Stimulated activated CD4-positive, alpha-beta T cell treated with anti-CD3 and anti-CD28 coated beads, Interleukin-1b, Interleukin-23, amount 100 ng/mL, for 1 hour (primary cell): ENCODE measurements at places on chromosomes 3 and 15.

GRCh38 chr15:76360416-76360815 lies 23.8 kb downstream of the ISL2 start:
- no peak for DNase-seq

DNA sequence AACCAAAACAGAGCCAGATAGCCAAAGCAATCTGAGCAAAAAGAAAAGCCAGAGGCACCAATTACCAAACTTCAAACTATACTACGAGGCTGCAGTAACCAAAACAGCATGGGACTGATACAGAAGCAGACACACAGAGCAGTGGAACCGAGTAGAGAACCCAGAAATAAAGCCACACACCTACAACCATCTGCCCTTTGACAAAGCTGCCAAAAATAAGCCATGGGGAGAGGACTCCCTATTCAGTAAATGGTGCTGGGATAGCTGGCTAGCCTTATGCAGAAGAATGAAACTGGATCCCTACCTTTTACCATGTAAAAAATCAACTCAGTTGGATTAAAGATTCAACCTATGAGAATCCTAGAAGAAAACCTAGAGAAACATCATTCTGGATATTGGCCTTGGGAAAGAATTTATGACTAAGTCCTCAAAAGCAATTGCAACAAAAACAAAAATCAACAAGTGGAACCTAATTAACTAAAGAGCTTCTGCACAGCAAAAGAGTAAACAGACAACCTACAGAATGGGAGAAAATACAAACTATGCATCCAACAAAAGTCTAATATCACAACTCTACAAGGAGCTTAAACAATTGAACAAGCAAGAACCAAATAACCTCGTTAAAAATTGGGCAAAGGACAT lies 95.1 kb downstream of the APBA2 start:
- DNase-seq: no peak

GRCh38 chr3:58022490-58022889 lies 14.3 kb downstream of the FLNB start:
- no peak for DNase-seq

GRCh38 chr15:30969724-30970123 lies 21.7 kb downstream of the MTMR10 start:
- DNase-seq: no peak

- DNase-seq: no peak
These were observed 19.5 kb upstream of the C3orf70 start for GRCh38 chr3:185172086-185173049.

- no peak for DNase-seq
These were observed 289.1 kb downstream of the GAP43 start for GRCh38 chr3:115912372-115912771.

DNA sequence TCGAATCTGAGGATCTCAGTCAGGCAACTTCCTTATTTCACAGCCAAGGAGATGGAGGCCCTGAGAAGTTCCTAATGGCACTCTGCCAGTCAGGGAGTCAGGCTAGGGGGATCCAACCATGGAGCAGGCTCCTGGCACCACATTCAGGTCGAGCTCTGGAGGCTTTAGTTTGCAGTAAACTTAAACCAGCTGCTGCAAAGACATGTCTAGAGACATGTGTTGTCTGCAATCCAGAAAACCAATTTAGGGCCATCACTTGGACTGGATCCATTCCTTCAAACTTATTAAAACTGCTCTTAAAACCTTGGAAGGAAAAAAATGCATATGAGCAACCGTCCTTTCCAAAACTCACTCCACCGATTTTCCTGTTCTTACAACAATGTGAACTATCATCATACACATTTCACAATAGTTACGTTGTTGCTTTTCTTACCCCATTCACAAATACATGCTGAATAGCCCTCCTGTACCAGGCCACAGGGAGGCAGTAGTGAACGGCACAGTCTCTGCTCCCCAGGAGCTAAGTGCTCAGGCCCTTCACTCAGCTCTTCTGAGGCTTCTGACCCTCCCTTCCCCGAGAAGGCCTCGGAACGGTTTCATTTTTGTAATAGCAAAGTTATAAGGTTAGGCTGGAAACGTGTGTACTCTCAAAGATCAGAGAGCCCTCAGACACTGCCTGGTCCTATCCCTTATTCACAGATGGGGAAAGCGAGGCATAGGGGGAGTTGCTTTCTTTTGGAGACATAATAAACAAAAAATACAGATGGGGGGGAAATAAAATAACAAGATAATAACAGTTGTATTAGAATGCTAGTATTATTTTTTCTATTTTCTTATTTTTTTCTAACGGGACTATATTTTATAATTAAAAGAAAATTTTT lies 20.1 kb downstream of the RFT1 start:
- no peak for DNase-seq

- no peak for DNase-seq
These were observed 28.8 kb upstream of the SYNM start for GRCh38 chr15:99076109-99076508.

DNA sequence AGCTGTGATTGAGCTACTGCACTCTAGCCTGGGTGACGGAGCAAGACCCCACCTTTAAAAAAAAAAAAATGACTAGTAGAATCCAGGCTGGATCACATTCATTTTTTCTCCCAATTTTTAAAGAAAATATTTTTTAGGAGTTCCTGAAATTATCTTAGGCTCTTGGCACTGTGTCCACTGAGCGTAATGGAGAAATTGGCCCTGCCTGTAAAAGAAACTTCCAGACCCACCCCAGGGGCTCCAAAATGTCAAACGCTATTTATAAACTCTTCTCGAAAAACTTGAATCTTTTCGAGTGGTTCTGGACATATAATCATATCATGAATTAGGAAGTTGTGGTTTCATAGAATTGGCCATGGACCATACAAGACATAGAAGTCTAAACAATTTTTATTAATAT lies 300.2 kb upstream of the RGMA start:
- no peak for DNase-seq

DNA sequence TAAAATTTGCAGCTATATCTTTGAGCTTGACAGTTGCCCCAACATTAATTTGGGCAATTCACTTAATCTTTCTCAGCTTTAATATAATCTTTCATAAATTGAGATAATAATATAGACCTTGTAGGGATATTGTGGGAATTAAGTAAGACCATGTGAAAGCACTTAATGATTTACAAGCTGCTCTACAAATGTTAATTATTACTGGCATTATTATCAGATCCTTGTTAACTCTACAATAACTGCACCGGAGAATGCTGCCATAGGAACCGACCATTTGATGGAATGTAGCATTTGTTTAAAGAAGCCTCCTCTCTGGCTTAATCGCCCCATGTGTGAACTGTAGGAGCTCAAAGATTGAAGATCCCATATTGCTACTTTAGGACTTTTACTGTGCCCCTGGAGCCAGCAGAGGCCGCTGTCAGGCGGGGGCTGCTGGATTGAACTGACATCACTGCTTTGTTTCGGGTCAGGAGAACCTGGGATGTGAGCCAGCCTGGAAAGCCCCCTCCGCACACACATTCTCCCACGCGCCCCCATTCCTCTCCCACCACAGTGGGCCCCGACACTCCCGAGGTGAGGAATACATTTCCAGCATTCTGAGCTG lies 154.2 kb upstream of the TNIK start:
- no peak for DNase-seq

DNA sequence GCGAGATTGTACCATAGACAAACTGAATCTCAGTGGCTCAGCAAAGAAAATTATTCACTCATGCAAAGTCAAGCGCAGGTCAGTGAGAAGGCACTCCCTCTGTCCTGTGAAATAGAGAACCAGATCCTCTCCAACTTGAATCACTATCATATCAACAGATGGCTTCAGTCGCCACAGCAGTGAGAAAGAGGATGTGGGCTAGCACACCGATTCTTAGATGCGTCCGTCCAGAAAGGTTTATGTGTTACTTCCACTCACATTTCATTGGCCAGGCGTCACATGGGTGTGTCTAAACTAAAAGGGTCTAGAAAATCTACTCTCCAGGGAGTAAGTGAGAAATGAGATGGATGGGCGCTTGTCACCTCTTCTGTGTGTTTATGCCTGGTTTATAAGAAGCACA lies 141.6 kb upstream of the KBTBD8 start:
- DNase-seq: no peak

GRCh38 chr15:37122703-37123102 lies 22.4 kb upstream of the MEIS2 start:
- no peak for DNase-seq

GRCh38 chr3:120093119-120093910 lies 932 bp downstream of the GSK3B start:
- no peak for DNase-seq

GRCh38 chr3:1699361-1699920 lies 399.2 kb upstream of the CNTN4 start:
- no peak for DNase-seq

GRCh38 chr3:130932979-130933378 lies 39.1 kb downstream of the ATP2C1 start:
- no peak for DNase-seq

- DNase-seq: no peak
These were observed 51.2 kb downstream of the SPSB4 start for GRCh38 chr3:141102372-141102771.

DNA sequence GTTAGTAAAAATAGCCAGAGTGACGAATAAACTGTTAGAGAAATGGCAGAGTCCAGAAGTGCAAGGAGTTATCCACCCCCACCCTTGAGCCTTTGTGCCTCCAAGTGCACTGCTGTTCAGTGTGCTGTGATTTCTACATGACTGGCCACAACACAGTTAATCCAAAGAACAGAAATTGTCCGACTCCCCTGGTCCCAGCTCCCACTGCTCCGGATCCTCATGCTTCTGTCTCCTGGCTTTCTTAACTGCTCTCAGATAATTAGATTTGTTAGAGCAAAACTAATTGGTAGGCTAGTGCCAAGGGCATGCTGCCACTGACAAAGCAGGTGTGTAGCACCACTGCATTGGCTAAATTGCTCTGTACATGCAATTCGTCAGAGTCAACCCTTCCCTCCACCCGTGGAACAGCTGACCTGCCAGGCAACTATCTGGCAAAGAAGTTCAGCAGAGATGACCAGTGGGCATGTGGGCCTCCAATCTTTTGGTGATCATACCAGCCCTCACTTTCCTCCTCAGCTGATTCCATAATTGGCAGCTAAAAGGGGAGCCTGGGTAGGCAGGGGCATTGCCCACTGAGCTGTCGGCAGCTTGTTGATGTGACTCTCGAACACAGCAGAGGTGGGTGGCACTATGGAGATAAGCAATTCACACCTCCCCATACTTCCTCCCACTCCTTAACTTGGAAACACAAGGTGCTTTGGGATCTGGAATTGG lies 18.9 kb upstream of the ACAP2 start:
- DNase-seq: no peak

DNA sequence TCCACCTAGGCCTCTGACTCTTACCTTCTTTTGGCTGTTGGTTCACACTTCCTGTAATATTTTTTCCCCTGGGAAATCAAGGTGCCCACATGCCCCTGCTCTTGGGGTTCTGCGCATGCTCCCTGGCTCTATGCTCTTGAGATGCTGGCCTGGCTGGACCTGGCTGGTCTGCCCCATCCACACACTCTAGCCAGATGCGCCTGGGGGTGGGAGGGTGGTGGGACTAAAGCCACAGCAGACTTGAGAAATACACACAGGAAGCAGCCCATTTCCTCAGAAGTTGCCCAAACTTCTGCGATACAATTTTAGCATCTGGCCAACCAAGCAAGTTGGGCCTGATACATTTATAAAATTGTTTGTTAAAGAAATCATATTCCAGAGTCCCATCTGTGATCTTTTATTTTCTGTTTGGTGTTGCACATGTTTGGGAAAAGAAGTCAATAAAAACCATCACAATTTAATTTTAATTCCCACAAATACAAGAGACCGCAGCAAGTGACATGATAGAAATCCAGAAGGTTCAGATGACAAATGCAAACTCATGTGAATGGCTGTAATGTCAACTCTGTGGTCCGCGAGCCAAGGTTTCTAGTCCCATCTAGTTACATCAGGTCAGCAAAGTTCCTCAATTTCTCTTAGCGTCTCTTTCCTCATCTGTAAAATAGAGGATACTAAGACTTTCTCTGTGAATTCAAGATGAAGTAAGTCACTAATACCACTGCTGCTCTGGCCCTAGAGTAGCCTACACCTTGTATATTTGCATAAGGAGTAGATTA lies 55.9 kb upstream of the MEF2A start:
- no peak for DNase-seq

DNA sequence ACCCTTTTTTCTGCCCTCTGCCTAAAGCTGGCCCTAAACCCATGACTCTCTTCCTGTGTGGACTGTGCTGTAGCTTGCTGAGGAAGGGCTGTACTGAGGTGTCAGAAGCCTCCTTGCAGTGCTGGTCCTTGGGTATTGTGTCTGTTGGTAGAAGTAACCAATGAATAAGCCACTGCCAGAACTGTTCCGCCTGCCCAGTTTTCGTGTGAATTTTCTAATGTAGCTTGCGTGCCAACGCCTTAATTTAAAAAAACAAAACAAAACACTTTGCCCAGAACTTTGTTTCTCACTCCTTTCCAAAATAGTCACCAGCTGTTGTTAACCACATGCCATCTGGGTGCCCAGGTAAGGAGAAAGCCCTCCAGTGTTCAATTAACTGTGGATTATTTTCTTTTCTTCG lies 101.9 kb downstream of the KLHL25 start:
- DNase-seq: no peak

- no peak for DNase-seq
These were observed 831 bp upstream of the ROBO2 start for GRCh38 chr3:77038930-77039605.

DNA sequence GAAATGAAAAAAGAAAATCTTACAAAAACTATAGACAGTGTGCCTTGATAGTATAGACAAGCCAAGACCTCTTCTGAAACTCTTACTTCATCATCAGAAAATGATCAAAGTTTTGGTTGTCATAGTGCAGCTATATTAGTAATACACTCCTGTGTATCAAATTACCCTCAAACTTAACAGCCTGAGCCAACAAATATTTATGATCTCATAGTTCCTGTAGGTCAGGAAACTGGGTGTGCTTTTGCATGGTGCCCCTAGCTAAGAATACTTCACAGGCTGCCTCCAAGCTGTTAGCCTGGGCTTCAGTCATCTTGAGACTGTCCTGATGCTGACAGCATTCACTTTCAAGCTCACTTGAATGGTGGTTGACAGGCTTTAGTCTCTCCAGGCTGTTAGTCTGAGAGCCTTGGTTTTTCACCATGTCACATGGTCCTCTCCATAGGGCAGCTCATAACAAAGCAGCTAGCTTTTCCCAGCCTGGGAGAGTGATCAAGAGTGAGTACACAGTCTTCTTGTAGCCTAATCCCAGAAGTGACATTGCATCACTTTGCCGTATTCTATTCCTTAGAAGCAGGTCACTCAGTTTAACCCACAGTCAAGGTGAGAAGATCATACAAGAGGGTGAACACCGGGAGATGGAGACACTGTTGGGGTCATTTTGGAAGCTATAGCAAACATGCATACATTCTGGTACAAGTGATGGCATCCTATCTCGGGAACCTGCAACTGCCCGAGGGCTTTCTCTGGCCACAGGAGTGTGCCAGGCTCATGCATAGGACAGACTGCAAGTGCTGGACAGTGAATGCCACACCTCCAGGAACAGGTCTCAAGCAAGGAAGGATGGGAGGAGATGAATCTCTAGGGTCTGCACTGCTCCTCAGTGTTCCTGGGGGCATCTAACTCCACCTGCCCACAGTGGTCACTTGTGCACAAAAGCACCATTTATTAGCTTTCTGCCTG lies 173.4 kb upstream of the CADPS start:
- DNase-seq: no peak
